ENCODE measurements at places on chromosomes 7 and 10.

DNA sequence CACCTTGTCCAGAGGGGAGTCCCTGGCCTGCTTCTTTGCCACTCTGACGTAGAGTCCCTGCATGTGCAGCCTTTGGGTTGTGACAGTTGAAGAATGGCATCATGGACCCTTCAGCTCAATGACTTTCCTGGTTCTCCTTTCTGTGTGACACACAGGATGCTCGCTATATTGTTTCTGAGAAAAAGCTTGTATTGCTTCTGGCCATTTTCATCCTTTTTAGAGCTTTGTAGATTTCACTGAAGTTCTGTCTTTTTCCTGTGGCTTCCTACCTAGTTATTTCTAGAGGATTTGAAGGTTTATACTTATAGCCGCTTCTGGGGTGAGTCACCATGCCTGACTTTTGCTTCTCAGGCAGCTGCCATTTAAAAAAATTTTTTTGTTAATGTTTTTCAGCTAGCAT lies 27.0 kb downstream of the SND1 start:
- H3K4me3 ChIP-seq = no peak overlapping the region
- DNase-seq = no peak
- peaks cover 16% of the 10 kb centered on the region for H3K36me3 ChIP-seq
- no peaks in the 10 kb centered on the region for H3K27me3 ChIP-seq
- H3K27ac ChIP-seq = no peak overlapping the region
- H3K4me1 ChIP-seq = peaks cover 30% of the 10 kb centered on the region

DNA sequence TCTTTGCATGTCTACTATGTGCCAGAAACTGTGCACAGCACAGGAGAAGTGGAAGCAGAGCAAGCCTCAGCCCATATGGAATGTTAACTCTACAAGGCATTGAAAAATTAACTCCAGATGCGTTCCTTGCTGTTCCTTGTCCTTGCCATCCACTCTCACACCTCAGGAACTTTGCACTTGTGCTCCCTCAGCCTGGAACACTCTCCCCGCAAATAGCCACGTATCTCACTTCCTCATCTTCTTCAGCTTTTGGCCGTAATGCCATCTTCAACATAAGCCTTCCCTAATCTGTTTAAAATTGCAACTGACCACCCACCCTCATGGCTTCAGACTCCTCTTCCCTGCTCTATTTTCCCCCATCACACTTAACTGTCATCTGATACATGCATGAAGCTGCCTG lies 83.2 kb upstream of the CAPZA2 start:
- DNase-seq = no peak
- no peak overlapping the region for H3K4me3 ChIP-seq
- peaks cover 10% of the 10 kb centered on the region for H3K27me3 ChIP-seq
- no peaks in the 10 kb centered on the region for H3K4me1 ChIP-seq
- no peaks in the 10 kb centered on the region for H3K36me3 ChIP-seq

DNA sequence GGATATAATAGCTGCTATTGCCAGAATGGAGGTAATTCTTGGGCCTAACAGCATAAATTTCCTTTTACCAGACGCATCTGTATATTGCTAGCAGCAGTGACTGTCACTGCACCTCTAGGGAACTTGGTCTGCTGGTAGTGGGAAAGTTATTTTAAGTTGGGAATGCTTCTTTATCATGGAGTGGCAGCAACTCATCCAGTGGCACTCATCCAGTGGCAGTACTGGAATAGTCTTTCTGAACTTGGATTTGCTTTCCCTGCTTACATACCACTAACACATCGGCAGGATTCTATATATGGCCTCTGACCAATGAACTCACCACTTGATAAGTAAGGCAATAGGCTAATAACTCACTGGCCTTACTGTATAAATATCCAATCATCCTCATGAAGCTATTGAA lies 22.0 kb upstream of the ICA1 start:
- H3K4me3 ChIP-seq = no peak overlapping the region
- no peaks in the 10 kb centered on the region for H3K4me1 ChIP-seq
- H3K27me3 ChIP-seq = peaks cover 16% of the 10 kb centered on the region
- DNase-seq = no peak
- H3K36me3 ChIP-seq = no peaks in the 10 kb centered on the region

DNA sequence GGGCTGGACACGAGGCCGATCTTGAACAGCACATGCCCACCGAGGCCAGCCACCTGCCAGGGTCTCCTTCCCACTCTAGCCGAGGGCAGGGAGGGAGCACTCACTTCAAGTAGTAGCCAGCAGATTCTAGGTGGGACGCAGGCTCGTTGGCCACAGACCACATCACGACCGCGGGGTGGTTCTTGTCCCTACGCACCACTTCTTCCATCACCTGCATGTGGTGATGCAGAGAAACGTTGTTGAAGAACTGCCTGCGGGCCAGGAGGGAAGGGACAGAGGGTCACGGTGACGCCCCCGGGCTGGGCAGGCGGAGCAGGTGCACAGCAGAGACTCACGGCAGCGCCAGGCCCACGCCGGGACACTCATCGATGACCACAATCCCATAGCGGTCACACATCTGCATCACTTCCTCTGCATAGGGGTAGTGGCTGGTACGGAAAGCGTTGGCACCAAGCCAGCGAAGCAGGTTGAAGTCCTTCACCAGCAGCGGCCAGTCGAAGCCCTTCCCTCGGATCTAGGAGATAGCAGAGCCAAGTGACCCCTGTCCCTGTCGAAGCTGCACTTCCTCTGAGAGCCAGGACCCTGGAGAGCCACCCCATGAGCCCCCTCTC lies 7.7 kb downstream of the GUSB start:
- DNase-seq = no peak
- no peak overlapping the region for H3K27ac ChIP-seq
- H3K36me3 ChIP-seq = peaks cover 45% of the 10 kb centered on the region
- H3K4me3 ChIP-seq = no peak overlapping the region
- no peaks in the 10 kb centered on the region for H3K27me3 ChIP-seq

DNA sequence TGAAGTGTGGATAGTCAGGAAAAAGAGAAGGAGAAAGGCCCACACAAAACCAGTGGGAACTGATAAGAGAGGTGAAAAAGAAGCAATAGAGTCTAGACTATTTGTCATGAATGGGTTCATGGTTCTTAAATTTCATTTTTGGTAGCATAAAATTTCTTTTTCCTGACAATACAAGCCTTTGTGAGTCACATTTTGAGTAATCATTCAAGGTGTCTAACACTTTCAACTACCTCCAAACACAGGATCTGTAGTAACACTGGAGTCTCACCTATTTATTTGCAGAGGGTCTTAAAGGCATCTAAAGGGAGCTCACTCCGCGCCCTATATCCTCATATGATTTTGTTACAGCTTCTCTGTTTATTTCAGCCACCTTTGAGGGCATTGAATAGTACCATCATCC lies 96.0 kb downstream of the SAMD9 start:
- no peaks in the 10 kb centered on the region for H3K4me1 ChIP-seq
- no peak for DNase-seq
- no peaks in the 10 kb centered on the region for H3K36me3 ChIP-seq
- no peak overlapping the region for H3K27ac ChIP-seq
- peaks cover 12% of the 10 kb centered on the region for H3K27me3 ChIP-seq
- H3K4me3 ChIP-seq = no peak overlapping the region

- no peak overlapping the region for H3K27ac ChIP-seq
- peaks cover 76% of the 10 kb centered on the region for H3K27me3 ChIP-seq
- H3K36me3 ChIP-seq = peaks cover 4% of the 10 kb centered on the region
- peaks cover 27% of the 10 kb centered on the region for H3K4me1 ChIP-seq
- DNase-seq = no peak
- no peak overlapping the region for H3K4me3 ChIP-seq
These were observed 1.3 kb downstream of the SERPINE1 start for GRCh38 chr7:101128040-101128834.

- no peak for DNase-seq
- no peak overlapping the region for H3K4me3 ChIP-seq
- no peak overlapping the region for H3K27ac ChIP-seq
- H3K27me3 ChIP-seq = peaks cover 76% of the 10 kb centered on the region
- no peaks in the 10 kb centered on the region for H3K4me1 ChIP-seq
- no peaks in the 10 kb centered on the region for H3K36me3 ChIP-seq
These were observed 11.9 kb downstream of the NRAP start for GRCh38 chr10:113651898-113652297.

GRCh38 chr10:11921800-11922392 lies 98.7 kb downstream of the PROSER2 start:
- H3K4me3 ChIP-seq = no peak overlapping the region
- H3K27ac ChIP-seq = no peak overlapping the region
- H3K36me3 ChIP-seq = peaks cover 62% of the 10 kb centered on the region
- no peak for DNase-seq

- H3K4me3 ChIP-seq = no peak overlapping the region
- no peak for DNase-seq
- no peak overlapping the region for H3K27ac ChIP-seq
- no peaks in the 10 kb centered on the region for H3K36me3 ChIP-seq
These were observed 25.7 kb downstream of the OPALIN start for GRCh38 chr10:96333101-96333500.

GRCh38 chr10:72980348-72980747 lies 25.7 kb upstream of the PLA2G12B start:
- H3K27ac ChIP-seq = no peak overlapping the region
- H3K4me3 ChIP-seq = no peak overlapping the region
- no peaks in the 10 kb centered on the region for H3K4me1 ChIP-seq
- H3K27me3 ChIP-seq = peaks cover 30% of the 10 kb centered on the region
- DNase-seq = no peak

- H3K36me3 ChIP-seq = no peaks in the 10 kb centered on the region
- no peaks in the 10 kb centered on the region for H3K4me1 ChIP-seq
- DNase-seq = no peak
- H3K4me3 ChIP-seq = no peak overlapping the region
These were observed 7.4 kb upstream of the LRRC18 start for GRCh38 chr10:48946891-48947500.

DNA sequence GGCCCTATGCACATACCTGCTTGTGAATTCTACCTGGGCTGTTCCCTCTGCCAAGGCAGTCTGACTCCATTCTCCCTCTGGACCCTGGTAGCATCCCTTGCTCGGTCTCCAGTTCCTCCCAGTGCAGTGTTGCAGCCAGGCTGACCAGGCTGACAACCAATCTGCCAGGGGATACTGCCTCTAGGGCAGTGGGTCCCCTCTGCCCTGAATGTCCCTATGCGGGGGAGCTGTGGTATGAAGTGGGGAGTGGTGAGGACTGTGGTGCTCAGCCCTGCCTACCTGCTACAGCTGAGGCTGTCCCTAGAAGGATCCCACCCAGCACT lies 48.0 kb upstream of the CAMK2B start:
- peaks cover 9% of the 10 kb centered on the region for H3K4me1 ChIP-seq
- no peak overlapping the region for H3K27ac ChIP-seq
- peaks cover 11% of the 10 kb centered on the region for H3K27me3 ChIP-seq
- no peak for DNase-seq

DNA sequence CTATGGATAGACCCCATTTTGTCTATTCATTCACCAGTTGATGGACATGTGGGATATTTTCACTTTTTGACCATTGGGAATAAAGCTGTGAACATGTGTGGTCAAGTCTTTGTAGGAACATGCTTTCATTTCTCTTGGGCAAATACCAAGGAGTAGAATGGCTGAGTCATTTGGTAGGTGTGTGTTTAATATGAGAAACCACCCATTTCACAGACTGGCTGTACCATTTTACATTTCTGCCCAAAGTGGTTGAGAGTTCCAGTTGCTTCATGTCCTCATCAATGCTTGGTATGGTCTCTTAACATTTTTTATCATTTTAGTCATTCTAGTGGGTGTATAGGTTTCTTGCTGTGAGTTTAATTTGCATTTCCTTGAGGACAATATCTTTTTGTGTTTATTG lies 124.9 kb upstream of the RHEB start:
- no peak for DNase-seq
- no peaks in the 10 kb centered on the region for H3K4me1 ChIP-seq
- H3K27ac ChIP-seq = no peak overlapping the region
- H3K36me3 ChIP-seq = peaks cover 3% of the 10 kb centered on the region

- H3K36me3 ChIP-seq = no peaks in the 10 kb centered on the region
- H3K4me3 ChIP-seq = no peak overlapping the region
These were observed 82.1 kb downstream of the VIPR2 start for GRCh38 chr7:159062569-159062968.

GRCh38 chr10:51257511-51258248 lies 183.4 kb downstream of the PRKG1 start:
- no peak overlapping the region for H3K27ac ChIP-seq
- no peaks in the 10 kb centered on the region for H3K36me3 ChIP-seq
- H3K4me3 ChIP-seq = no peak overlapping the region
- H3K4me1 ChIP-seq = no peaks in the 10 kb centered on the region
- DNase-seq = no peak

DNA sequence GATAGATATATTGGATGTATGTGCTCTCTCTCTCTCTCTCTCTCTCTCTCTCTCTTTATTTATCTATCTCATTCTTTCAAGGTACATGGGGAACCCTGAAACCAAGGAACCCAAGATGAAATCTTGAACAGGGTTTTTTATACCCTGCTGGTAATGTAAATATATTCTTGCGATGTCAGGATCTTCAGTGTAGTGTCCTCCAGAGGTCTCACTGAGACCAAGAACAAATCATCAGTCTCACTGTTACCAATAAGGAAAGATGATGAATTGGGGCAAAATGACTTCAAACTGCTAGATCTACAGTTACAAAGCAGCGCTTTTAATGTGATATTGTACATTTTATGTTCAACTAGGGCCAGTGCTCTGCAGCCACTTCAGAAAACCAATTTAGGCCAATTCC lies 423.5 kb downstream of the ANKRD7 start:
- H3K4me3 ChIP-seq = no peak overlapping the region
- no peak overlapping the region for H3K27ac ChIP-seq
- H3K4me1 ChIP-seq = no peaks in the 10 kb centered on the region

GRCh38 chr7:151408839-151409666 lies 785 bp downstream of the WDR86 start:
- DNase-seq = peak; percentile 83
- peaks cover 44% of the 10 kb centered on the region for H3K4me1 ChIP-seq

GRCh38 chr7:74379938-74380337 lies 73.8 kb upstream of the GTF2IRD1 start:
- H3K4me3 ChIP-seq = no peak overlapping the region
- H3K4me1 ChIP-seq = no peaks in the 10 kb centered on the region
- H3K27ac ChIP-seq = no peak overlapping the region
- H3K36me3 ChIP-seq = no peaks in the 10 kb centered on the region

DNA sequence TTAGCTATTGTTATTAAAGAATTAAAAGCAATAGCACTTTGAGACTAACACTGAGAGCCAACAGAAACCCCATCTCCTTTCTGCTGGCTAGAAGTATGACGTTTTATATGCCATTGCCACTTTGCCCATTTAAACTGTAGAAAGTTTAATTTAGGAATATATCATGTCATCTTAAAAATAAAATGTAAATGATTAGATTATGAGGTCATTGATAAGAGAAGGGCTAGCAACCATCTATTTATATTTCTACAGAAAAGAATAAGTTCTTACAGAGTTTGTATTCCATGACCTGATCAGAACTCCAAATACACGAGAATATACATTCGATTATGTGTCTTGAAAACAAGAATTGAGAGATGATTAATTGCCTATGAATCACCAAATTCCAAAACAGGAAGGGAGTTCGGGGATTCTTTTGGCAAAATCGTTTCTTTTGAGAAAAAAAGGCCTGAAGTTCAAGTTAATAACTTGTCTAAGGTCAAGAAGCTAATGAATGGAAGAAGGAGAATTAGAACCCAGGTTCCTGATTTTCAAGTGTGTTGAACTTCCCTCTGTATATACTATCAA lies 227.0 kb downstream of the TRIL start:
- no peaks in the 10 kb centered on the region for H3K36me3 ChIP-seq
- H3K4me1 ChIP-seq = no peaks in the 10 kb centered on the region
- no peak for DNase-seq
- peaks cover 14% of the 10 kb centered on the region for H3K27me3 ChIP-seq

GRCh38 chr10:3106928-3107425 lies 39.6 kb downstream of the PFKP start:
- peak overlapping the region; percentile 20 for H3K27ac ChIP-seq
- peaks cover 4% of the 10 kb centered on the region for H3K4me1 ChIP-seq
- no peaks in the 10 kb centered on the region for H3K27me3 ChIP-seq
- DNase-seq = no peak

- no peaks in the 10 kb centered on the region for H3K4me1 ChIP-seq
- no peak overlapping the region for H3K4me3 ChIP-seq
- no peak for DNase-seq
- no peaks in the 10 kb centered on the region for H3K36me3 ChIP-seq
- H3K27ac ChIP-seq = no peak overlapping the region
These were observed 38.8 kb downstream of the ZNF783 start for GRCh38 chr7:149300620-149301285.
